ENCODE measurements at places on chromosomes 3 and 15.

- peak; percentile 40 for DNase-seq
These were observed 39.0 kb downstream of the U2SURP start for GRCh38 chr3:143040261-143040879.

- DNase-seq = no peak
These were observed 17.8 kb downstream of the LRIG1 start for GRCh38 chr3:66483006-66483405.

DNA sequence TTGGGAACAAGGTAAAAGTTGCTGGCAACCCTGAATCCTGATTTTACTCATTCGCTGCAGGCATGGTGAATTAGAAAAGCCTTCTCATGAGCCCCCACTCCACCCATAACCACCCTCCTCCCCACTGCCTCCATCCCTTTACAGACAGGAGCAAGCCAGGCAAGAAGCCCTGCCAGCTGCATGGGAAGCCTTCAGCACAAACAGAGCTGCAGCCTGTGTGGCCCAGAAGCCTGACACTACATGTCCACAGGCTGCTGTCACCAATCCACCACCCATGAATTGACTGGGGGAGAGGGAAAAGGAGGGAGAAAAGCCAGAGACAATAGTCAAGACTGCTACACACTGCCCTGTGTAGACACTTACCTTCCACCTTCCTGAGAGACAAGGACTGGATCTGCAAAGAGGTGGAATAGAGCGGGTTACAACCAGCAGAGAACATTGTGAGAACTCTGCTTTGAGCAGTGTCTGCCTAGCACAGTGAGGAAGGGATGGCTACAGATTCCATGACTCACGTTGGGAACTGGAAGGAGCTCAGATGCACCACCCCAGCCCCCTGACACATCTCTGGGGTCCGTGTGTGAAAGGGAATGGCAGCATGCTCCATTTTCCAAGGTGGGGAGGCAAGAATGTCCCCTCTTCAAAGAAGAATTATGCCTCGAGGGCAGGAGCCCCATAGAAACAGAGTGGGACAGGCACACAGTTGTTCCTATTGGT, 33.9 kb downstream of the DZIP1L start:
- DNase-seq = no peak

GRCh38 chr3:52714335-52715302, 8.7 kb downstream of the SPCS1 start:
- DNase-seq = no peak

GRCh38 chr3:37762286-37762685, 99.4 kb upstream of the CTDSPL start:
- DNase-seq = no peak

DNA sequence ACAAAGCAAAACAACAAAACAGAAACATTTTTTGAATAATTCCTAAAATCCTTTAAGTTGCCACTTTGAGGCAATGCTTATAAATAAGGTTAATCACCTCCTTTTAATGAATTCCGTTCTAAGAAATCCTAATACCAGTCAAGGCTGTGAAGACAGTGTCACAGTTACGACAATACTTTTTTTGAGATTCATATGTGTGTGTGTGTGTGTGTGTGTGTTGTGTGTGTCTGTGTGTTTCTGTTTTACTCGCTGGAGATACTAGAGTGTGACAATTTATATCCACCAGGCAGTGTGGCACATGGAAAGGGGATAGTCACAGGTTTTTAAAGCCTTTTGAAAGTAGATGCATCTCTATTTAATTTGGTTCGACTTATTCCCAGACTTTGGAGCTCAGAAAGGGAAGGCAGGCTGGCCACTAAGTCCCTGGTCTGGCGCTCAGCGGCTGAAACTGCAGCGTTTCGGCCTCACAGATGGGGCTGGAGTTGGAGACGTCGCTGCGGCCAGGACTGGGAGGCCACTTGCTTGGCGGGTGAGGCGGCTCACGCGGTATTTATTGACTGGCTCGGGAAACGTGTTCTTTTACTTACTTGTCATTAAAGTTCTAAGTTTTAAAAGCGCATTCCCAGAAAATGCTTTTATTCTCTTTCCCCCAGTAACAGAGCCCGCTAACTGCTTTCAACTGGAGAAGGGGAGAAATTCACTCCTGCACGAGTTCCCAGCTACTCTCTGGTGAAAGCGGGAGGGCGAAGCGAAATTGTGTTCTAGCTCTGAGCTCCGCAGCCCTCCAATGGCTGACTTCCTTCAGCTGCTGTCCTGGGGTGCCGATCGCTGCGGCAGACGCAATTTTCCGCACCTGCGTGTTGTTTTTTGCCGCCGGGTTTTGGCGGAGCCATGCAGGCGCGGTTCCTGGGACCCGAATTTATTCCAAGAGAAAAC, 13.7 kb downstream of the ZIC1 start:
- no peak for DNase-seq

Data from PC-3 (cell line).